ENCODE measurements at places on chromosomes 12 and 14. TPM values are rescaled to one million over a fixed set of nuclear protein-coding genes. Genes with fewer than 3 reads are reported as not detected.

- peak; percentile 68 for DNase-seq
These were observed 815 bp downstream of the NID2 start for GRCh38 chr14:52067873-52068614.

- DNase-seq: no peak
These were observed 26.1 kb downstream of the JDP2 start for GRCh38 chr14:75453817-75454434.

- peak; percentile 96 for DNase-seq
These were observed at the start of gene THTPA for GRCh38 chr14:23555882-23556699. THTPA (plus strand) TSS chr14:23556271; CDS start chr14:23556758, 487 bp downstream.

GRCh38 chr12:94057262-94058151 is 90.9 kb upstream of the PLXNC1 start:
- no peak for DNase-seq

DNA sequence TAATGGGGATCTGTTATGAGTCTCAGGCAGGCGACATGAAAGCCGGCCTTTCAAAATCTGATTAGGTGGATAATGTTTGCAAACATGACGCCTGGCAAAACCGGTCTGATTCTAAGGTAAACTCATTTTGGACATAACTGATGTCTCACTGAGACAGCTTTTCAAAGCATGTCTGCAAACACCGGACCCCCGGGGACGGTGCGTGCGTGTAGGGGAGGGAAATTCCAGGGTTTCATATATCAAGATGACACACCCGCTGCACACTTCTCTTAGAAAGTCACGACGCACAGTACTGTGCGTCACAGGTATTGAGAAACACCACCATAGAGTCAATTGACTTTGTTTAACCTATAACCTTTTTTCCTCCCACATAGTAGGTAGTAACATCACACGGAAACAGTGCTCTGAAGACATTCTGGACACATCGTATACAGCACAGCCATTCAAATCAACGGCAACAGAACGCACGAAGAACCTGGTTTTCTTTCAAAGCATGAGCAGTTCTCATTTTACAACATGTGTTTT is 43.9 kb upstream of the TESC start:
- DNase-seq: no peak

- DNase-seq: no peak
These were observed 4.2 kb upstream of the LRR1 start for GRCh38 chr14:49594347-49595091.

GRCh38 chr12:124709722-124710687 is 142.6 kb upstream of the NCOR2 start:
- no peak for DNase-seq

PPP1R13B gene
- total RNA-seq: 2.8 TPM

KRR1 gene
- total RNA-seq: 25.6 TPM

SVOP gene
- under 0.01 TPM for total RNA-seq

MYL2 gene
- not detected for total RNA-seq

NKX2-1 gene
- 0.78 TPM for total RNA-seq
